ENCODE measurements at places on chromosomes 7 and 10. TPM values are rescaled to one million over a fixed set of nuclear protein-coding genes. Genes with fewer than 3 reads are reported as not detected.

GIMAP6 gene
- total RNA-seq, result not detected

DNA sequence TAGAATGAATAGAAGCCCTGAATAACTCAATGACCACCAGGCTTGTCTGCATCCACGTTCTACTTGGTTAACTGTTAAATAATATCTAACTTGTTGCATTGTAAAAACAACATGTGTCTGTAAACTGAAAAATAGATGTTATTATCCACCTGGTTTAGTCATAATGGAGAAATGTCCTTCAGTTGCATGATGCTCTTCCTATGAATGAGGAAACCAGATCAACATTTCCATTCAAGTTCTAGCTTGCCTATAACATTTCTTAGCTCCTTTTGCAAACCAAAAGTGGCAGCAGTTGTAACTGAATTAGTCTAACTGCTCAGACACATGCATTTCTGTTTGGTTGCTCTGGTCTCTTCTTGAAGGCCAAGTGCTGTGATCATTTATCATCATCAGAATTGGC lies 62.9 kb upstream of the BET1 start:
- no peak for DNase-seq

DNA sequence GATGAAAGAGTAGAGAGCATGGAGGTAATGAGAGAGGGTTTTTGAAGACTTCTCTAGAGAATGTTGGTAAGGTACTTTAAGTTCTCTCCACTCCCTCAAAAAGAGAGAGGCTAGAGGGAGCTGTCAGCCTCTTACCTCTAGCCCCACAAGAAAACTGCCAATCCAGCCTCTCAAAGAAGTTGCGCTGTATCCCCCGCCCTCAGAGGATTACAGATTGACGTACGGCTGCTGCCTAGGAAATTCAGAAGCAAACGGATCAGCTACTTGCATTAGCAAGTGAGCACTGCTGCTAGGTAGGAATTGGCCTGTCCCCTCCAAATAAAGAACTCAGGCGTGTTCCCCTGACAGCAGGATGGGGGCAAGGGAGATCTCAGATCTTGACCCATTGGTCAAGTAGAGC lies 34.2 kb downstream of the TYW1B start:
- no peak for DNase-seq

CLDN3 gene
- total RNA-seq, result not detected

RSPH10B gene
- total RNA-seq, result not detected

DNA sequence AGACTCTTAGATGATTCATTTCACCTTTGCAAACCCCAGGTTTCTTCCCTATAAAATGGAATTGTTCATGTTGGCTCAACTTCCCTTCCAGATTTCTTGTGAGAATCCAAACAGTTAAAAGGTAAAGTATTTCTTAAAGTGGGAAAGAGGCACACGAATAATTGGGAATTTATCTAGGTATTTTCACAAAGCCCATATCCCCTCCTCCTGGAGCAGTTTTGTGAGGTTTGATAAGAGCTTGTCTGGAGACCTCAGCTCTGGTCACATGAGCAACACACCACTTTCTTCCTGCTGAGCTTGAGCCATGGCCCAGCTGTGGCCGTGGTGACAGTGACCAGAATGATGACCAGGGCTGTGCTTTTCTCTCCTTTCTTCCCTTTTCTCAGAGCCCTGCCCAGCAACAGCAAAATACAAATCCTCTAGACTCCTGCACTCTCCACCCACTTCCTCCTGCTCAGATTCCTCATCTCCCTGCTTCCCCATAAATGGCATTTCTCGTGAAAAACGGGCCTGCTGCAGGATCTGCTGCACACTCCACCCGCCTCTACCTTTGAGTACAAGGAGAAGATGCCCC lies 87.7 kb downstream of the PIK3CG start:
- no peak for DNase-seq

- DNase-seq, result peak; percentile 78
Observed at GRCh38 chr7:26365077-26365900, 73.6 kb downstream of the SNX10 start.

ASB10 gene
- not detected for total RNA-seq

- no peak for DNase-seq
Observed at GRCh38 chr10:27995311-27995710, 3.6 kb downstream of the ODAD2 start.

DNA sequence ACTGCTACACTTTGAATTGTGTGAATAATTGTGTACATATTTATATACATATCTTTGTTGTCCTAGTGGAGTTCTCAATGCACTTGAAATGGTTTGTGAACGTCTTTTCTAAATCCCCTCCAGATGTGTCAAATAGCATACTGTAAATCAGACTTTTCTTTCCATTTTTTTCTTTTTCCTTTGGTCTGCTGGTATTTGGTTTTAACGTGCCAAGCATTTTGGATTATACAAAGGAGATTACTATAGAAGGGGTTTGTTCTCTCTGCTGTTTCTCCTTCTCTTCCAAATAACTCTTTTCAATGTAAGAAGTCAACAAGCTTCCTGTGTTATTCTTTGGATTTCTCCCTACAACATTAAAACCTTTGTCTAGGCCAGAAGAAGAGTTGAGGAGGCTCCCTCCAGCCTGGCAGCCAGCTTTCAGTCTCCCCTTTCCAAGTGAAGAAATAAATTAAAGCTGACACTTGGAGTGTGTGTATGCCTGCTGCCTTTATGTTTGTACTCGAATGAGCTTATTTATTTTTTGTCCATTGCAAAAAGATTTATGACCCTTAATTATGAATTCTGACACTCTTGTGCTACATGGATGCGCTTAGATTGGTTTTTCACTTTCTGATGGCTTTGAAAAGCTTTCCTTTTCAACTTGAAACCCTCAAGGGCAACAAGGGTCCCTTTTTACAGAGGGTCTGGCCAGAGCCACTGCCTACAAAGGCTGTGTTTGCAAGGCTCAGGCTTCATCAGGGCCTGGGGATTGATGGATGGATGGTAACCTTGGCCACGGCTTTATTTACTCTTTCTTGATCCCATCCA lies 107.8 kb downstream of the RAB18 start:
- no peak for DNase-seq

CDC14C gene
- under 0.01 TPM for total RNA-seq

- peak; percentile 69 for DNase-seq
Observed at GRCh38 chr10:5976512-5977470, 552 bp downstream of the IL15RA start.
